ENCODE measurements at places on chromosomes 6 and 20. TPM values are rescaled to one million over a fixed set of nuclear protein-coding genes. Genes with fewer than 3 reads are reported as not detected.

TBX18 gene
- 22.8 TPM for polyA plus RNA-seq

STX11 gene
- polyA plus RNA-seq, result 2.6 TPM

DNA sequence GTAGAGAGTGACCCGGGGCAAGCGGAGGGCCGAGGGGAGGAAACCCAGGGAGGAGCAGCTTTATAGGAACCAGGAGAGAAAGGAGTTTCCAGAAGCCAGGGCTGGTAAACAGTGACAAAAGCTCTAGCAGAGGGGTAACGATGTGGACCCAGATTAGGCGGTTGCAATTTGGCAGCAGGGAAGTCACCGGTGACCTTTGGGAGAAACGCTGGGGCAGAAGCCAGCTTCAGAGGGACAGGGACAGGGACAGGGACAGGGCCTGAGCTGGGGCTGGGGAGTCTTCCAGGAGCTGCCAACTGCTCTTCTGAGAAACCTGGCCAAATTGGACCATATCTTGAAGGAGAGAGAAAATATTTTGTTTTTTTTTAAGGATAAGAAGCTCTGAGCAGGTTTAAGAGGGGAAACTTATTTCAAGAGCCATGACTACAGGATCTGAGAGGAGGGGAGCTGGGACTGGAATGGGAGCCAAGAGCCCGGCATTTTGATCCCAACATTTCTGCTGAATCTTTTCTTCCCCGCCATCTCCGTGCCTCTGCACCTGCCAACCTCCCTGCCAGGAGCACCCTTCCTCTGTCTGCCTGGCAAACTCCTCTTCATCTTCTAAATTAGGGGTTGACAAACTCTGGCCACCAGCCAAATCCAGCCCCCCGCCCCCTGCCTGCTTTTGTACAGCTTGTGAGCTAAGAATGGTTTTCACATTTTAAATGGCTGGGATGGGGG, 22.6 kb upstream of the PREX1 start:
- DNase-seq, result no peak

DNA sequence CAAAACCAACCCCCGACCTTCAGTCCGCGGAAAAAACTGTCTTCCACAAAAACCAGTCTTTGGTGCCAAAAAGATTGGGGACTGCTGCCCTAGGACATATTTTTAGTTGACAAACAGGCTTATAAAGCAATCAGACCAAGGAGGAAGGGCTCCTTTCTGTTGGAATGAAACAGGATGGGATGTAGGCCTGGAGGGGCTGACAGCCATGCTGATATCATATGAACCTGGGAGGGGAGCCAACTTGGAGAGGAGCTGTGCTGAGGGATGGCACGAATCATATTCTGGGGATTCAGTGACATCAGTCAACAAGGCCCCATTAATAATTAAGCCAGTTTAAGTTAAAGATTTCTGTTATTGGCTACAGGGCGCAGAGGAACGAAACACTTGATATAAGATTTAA, 225.4 kb upstream of the TSHZ2 start:
- peak; percentile 31 for DNase-seq

DNA sequence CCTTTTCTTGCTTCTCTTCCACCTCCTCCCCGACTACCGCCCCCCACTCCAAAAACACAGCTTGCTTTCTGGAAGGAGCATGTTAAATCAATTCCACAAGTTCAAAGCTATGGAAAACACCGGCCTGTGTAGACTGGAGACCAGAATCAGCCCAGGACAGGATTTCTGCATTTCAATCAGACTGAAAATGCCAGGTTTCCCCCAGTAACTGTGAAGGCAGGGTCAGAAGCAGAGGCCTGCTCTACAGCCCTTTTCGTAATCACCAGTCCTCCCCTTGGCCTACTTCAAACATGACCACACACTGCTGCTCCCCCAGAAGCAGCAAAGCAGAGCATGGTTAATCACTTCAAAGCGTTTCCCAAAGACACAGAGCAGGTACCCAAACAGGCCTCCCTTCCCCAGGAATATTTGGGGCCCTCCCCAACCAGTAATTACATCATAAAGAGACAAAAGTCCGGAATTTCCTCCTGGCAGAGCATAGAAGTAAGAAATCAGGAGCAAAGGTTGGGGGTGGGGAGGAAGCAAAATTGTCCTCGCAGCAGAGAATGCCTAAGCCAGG, 38.4 kb downstream of the ZMYND8 start:
- no peak for DNase-seq

GRCh38 chr6:162153120-162153519, 574.4 kb downstream of the PRKN start:
- DNase-seq, result no peak

GRCh38 chr6:67640484-67640883, 994.6 kb upstream of the ADGRB3 start:
- DNase-seq, result no peak

PDSS2 gene
- 8.8 TPM for polyA plus RNA-seq

DNA sequence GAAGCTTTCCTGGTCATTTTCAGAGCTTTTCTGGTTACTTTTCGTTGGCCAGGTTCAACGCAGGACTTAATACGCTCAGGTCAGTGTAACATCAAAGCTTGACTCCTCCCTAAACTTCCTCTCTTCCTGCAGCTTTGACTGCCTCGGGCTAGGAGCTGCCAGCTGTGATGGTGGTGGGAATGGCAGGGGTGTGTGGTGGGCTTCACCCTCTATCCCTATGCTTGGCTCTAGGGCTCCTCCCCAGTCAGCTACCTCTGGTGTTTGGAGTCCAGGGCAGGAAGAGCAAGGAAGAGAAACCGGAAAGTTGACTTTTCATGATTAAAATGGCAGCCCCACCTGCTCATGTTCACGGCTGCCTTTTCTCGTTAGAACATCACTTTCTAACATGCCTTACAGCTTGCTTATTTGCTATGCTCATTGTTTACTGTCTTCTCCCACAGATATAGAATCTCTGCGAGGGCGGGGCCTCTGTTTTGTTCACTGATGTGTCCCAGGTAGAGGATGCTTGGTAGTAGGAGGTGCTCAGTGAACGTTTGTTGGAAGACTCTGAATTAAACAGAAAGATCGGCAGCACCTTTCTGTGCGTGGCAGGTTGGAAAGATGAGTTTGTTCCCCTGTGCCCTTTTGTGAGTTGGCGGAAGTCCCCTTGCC, 16.1 kb upstream of the PPP1R14C start:
- DNase-seq, result no peak

GRCh38 chr20:48404598-48404997, 423.2 kb downstream of the PREX1 start:
- DNase-seq, result no peak

GRCh38 chr6:704046-704445, 11.1 kb upstream of the EXOC2 start:
- DNase-seq, result no peak
